ENCODE measurements at places on chromosomes 2 and 18.

DNA sequence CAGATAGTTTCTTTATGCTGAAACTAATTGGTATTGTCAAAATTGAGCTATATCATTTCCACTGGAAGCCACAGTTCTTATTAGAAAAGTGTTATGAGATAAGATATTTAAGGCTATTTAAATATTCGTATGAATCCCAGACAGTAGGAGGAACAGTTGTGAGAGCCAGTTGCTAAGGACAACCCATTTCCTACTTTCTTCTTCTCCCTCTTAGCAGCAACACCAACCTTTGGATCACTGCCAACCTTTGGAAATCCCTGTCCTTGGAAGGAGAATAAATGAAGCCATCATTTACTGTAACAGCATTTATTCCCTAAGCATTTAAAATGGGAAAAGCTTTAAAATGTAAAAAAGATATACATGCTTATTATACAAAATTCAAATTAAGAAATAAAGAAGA is 85.8 kb downstream of the PLCL1 start:
- DNase-seq, result no peak

DNA sequence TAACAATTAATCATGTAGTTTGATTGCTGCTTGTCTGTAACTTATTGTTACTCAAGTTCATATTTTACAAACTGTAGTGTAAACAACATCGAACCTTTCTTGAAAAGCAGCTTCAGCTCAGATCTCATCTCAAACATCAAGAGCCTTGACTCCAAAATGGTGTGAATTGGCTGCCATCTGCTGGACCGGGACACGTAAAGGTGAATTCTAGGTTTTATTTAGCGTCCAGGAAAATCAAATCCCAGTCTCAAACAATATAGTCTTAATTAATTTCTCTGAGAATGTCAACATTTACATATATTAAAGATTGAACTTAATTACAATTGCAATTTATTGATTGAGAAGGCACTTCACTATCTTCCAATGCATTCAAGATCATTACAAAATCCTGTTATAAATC is 453.0 kb downstream of the GALR1 start:
- peak; percentile 16 for DNase-seq

DNA sequence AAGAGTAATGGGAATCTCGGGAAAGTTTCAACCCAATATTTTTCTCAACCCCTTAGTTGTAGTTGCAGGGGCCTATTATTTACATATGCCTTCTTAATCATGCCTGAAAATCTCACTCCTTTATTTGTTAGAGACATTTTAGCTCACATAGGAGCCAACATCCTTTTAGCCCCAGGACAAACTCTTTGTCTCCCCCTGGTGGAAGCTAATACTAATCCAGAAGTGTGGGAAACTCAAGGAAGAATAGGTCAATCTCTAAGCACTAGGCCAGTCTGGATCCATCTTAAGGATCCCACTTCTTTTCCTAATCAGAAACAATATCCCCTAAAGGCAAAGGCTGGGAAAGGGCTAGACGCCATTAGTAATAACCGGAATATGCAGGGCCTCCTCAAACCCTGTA is 550.9 kb upstream of the PKDCC start:
- no peak for DNase-seq

DNA sequence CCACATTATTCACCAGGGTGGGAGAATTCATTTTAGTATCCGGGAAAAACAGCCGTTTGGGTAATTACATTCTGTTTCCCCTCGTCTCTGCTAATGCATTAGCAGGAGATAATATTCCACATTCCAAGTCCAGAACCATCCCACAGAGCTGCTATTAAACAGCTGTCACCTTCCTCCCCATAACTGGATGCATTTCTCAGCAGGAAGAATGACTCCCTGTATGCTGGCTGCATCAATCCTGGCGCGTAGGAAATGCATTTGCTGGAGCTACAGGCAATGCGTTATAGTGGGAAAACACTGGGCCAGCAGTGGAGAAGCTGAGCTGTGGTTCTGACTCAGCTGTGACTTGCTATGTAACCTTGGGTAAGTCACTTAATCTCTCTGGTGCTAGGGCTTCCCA is 246.0 kb downstream of the CLIP4 start:
- DNase-seq, result no peak

GRCh38 chr2:184945326-184945725 is 347.0 kb downstream of the ZNF804A start:
- DNase-seq, result no peak

- no peak for DNase-seq
Measured at GRCh38 chr2:181745796-181746540, 65.7 kb upstream of the NEUROD1 start.

- DNase-seq, result no peak
Measured at GRCh38 chr2:26666671-26667070, 25.5 kb upstream of the CIB4 start.

GRCh38 chr18:26757263-26758019 is 108.1 kb downstream of the AQP4 start:
- DNase-seq, result no peak

GRCh38 chr18:8976606-8977005 is 125.9 kb upstream of the NDUFV2 start:
- DNase-seq, result no peak

- DNase-seq, result no peak
Measured at GRCh38 chr2:30707304-30707903, 99.8 kb downstream of the CAPN13 start.

DNA sequence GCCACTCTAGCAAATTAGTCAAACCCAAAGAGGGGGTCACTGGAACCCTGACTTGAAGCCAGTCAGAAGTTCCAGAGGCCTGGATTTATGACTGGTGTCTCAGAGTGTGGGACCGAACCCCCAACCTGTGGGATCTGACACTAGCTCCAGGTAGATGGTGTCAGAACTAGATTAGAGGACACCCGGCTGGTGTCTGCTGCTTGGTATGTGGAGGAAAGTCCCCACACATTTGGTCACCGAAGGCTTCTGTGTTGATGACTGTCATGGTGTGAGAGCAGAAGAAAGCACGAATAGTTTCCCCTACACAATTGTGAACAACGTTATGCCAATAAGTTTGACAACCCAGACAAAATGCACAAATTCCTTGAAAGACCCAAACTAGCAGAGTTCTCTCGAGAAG is 48.1 kb downstream of the B3GNT2 start:
- no peak for DNase-seq

- no peak for DNase-seq
Measured at GRCh38 chr18:50422286-50422898, 47.5 kb downstream of the SKA1 start.

DNA sequence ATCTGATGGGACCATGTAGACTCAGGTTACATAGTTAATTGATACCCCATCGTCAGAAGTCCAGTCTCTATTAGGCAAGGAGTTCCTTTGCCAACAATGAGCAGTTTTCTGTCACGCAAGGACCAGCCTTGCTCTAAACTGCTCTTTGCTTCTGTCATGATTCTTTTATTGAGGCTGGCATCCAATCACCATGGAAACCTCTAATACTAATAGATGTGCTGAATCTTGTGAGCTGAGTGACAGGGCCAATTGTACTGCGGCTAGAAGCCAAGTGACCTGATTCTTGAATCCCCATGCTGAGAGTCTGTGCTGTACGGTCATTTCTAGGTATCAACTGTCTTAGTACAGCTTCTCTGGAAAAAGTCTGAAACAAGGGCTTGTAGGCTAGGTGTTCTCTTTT is 395.6 kb downstream of the RND3 start:
- DNase-seq, result no peak

DNA sequence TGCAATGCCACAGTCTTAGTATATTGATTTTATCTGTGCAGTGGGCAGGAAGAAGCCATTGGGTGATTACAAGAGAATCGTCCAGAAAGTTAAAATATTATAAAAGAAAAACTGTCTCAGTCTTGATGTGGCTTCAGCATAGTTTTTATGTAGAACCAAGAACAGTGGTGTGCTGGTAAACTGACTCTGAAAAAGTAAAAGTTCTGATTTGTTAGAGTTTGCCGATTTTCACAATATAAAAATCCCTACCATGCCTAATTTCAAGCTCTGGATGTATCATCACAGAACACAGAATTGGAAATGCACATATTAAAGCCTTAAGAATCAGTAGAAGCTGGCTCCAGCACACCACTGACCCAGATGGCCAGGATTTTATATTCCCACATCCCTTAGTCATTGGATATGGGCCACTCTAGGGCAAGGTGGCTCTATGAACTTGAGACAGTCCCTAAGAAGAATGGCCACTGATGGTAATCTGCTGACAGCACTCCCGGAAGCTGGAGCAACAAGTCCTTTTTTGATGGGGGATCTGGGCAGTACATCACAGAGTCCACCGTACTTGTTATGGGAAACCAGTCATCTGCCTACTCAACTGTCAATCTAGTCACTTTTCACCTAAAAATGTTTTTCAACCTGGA is 9.3 kb upstream of the PLEKHM3 start:
- no peak for DNase-seq

DNA sequence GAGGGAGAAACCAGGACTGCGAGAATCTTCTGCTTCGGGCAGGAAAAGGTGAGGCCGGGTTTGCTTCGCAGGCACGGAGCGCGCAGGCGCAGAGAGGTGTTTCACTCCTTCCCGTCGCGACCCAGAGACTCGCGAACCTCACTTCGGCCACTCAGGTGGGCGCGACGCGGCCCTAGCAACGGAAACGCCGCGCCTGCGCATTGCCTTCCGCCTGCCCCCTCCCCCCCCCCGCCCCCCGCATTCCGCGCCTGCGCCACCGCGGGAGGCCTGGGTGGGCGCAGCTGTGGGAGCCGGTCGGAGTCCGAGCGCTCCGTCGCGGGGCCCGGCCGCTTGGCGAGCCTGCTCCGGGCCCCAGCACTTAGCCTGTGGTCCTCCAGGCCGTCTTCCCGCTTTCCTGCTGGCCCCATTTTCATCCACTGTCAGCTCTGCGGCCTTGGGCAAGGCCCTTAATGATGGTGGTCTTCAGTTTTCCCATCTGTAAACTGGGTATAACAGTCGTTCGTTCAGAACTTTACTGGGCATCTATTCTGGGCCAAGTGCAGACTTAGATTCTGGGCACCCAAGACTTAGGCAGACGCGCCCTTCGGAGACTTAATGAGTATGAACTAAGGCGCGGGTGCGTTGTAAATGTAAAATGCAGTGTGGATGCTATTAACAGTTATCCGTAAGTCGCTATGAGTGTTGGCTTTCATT is 62.1 kb upstream of the ACKR3 start:
- peak; percentile 56 for DNase-seq

DNA sequence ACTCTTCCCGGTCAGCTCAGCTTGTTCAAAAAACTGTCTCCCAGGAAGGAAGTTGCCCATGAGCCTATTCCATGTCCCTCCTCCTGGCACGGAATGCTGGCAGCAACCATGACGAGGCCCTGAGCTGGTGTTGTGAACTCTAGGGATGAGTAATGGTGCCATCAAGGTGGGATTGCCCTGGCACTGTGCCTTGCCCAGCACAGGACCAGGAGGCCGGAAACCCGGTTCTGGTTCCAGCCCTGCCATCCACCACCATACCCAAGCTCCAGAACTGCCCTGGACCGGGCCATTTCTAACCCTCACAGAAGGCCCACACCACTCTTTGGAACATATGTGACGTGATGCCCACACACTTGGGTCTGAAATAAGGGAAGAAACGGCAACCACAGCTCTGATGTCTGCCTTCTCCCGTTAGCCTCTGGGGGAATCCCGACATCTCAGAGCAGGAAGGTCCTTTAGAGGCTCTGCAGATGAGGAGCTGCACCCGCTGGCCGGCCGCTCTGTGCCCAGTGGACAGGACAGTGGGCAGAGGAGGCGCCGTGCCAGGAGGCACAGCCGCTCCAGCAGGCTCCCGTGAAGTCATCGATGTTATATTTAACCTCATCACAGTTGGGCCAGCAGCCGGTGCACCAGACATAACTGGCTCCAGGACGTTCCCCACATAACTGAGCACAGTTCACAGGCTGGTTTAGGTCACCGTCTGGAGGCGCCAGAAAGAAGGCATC is 462.1 kb upstream of the ID2 start:
- DNase-seq, result no peak

- no peak for DNase-seq
Measured at GRCh38 chr18:70384181-70384790, 95.4 kb downstream of the SOCS6 start.

DNA sequence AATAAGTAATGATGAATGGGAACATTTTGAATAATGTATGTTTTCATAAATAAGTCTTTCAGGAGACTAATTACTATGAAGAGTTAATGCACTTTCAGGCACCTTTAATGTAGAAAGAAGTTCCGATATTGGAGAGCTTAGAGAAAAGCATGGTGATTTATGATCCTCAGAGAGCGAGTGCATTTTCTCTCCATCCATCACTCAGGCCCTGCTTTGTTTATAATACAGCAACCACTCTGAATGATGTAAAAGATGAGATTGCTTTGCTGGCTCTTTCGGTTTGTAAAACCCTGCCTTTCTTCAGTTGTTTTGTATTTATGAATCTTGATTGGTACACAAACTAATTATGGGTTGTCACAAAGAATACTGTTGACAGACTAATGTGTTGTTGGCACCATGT is 132.0 kb downstream of the NYAP2 start:
- no peak for DNase-seq

GRCh38 chr2:100941646-100942240 is 60.3 kb upstream of the RPL31 start:
- no peak for DNase-seq

DNA sequence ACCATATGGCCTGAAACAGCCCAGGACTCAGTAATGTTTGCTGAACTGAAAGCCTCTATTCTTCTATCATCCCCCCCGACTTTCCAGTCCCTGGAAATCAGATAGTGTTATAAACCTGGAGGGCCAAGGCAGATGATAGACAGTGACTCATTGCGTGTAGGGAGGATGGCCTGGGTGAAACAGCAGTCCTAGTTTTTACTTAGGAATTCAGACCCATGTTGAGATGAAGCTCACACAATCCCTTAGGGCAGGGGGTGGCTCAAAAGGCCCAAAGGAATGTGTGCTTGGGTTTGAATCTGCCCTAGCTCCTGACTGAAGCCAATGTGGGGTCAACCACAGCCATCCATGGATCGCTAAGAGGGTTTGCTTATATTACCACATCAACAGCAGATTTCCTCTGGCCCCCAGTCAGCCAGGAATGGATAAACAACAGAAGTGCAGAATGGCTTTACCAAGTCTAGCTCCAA is 43.9 kb upstream of the STPG4 start:
- DNase-seq, result no peak

- DNase-seq, result no peak
Measured at GRCh38 chr2:11877764-11878163, 131.3 kb downstream of the LPIN1 start.

- no peak for DNase-seq
Measured at GRCh38 chr18:79987566-79987965, 797 bp downstream of the TXNL4A start.

DNA sequence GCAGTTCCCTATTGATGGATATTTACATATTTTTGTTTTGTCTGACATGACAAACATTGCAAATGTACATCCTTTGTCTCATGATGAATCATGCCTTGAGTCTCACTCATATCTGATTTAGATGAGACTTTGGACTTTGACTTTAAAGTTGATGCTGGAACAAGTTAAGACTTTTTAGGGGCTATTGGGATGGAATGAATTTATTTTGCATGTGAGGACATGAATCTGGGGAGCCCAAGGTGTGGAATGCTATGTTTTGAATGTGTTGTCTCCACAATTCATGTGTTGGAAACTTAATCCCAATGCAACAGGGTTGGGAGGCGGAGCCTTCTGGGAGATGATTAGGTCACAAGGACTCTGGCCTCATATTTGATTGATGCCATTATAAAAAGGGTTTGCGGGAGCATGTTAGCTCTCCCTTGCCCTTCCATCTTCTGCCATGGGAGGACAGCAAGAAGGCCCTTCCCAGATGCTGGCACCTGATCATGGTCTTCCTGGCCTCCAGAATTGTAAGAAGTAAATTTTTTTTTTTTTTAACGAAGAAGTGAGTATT is 29.1 kb upstream of the INO80D start:
- DNase-seq, result no peak

GRCh38 chr2:64773461-64774118 is 119.9 kb upstream of the SERTAD2 start:
- DNase-seq, result no peak

- DNase-seq, result no peak
Measured at GRCh38 chr18:13416848-13417247, 198.3 kb downstream of the LDLRAD4 start.
